ENCODE measurements at places on chromosomes 5 and 9.

DNA sequence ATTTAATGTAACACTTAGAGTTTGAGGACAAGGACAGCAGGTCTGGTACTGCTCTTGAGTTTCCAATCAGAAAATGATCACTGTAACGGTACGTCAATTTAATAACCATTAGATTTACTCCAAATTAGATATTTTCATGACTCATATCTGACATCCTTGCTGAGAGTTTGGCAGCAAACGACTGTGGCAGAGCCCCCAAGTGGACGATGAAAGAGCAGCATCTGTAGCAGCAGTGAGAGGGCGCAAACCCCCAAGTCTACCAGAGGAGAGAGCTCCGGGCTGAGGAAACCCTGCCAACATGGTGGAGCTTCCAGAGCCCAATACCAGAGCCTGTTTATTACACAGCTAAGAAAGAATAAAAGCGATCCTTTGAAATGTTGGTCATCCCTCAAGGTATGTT is 73.2 kb upstream of the EPB41L4A start:
- no peak for DNase-seq

- DNase-seq = no peak
Measured at GRCh38 chr9:69649566-69650250, 22.5 kb downstream of the APBA1 start.

- no peak for DNase-seq
Measured at GRCh38 chr9:1101846-1102641, 51.9 kb downstream of the DMRT2 start.

DNA sequence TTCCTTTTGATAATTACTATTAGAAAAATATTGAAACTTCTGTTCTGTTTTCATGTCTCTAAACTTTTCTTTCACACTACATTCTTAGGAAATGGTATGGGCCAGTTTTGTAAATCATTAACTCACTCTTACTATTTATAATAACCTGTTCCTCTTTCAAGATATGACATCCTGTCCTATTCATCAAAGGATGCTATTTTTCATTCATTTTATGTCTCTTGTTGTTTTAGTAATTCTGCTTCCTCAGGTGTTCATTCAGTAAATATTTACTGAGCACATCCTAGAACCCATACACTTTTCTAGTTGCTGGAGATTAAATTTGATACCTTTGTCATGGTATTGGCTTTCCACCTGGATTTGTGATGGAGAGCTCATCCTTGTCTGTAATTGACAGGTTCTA is 58.0 kb downstream of the GDA start:
- no peak for DNase-seq

DNA sequence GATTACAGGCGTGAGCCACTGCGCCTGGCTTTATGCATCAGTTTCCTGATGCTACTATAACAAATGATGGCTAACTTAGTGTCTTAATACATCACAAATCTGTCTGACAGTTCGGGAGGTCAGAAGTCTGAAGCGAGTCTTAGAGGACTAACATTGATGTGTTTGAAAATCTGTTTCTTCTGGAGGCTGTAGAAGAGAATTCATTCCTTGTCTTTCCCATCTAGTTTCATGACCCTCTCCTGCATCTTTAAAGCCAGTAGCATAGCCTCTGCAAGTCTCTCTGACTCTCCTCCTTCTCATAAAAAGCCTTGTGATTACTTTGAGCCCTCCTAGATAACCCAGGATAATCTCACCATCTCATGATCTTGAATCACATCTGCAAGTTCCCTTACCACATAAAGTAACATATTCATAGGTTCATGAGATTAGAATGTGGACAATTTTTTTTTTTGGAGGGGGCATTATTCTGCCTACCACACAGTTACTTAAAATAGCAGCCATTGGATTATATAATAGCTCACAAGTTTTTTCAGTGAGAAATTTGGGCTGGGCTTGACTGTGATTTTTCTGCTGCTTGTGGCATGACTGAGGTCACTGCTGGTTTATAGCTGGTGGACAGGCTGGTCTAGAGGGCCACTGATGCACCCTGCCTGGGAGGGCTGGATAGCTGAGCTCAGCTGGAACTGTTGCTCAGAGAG is 134.8 kb downstream of the FBXL7 start:
- no peak for DNase-seq

DNA sequence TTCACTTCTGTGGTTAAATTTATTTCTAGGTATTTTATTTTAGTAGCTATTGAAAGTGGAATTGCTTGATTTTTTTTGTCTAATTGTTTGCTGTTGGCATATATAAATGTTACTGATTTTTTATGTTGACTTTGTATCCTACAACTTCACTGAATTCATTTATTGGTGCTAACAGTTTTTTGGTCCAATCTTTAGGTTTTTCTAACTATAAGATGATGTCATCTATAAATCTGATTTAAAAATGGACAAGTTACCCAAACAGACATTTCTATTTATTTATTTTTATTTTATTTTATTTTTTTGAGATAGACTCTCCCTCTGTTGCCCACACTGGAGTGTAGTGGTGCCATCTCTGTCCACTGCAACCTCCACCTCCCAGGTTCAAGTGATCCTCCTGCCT is 162.3 kb downstream of the COX7C start:
- DNase-seq = no peak

- DNase-seq = no peak
Measured at GRCh38 chr9:114501796-114502682, 3.2 kb downstream of the WHRN start.

- no peak for DNase-seq
Measured at GRCh38 chr5:167271081-167271480, 1020.4 kb upstream of the WWC1 start.

Measured in activated naive CD4-positive, alpha-beta T cell (primary cell).